T-cell (primary cell): ENCODE measurements at places on chromosomes 6 and 20.
A peak's percentile ranks its signal among the peaks of the same experiment; 100 is the strongest.

DNA sequence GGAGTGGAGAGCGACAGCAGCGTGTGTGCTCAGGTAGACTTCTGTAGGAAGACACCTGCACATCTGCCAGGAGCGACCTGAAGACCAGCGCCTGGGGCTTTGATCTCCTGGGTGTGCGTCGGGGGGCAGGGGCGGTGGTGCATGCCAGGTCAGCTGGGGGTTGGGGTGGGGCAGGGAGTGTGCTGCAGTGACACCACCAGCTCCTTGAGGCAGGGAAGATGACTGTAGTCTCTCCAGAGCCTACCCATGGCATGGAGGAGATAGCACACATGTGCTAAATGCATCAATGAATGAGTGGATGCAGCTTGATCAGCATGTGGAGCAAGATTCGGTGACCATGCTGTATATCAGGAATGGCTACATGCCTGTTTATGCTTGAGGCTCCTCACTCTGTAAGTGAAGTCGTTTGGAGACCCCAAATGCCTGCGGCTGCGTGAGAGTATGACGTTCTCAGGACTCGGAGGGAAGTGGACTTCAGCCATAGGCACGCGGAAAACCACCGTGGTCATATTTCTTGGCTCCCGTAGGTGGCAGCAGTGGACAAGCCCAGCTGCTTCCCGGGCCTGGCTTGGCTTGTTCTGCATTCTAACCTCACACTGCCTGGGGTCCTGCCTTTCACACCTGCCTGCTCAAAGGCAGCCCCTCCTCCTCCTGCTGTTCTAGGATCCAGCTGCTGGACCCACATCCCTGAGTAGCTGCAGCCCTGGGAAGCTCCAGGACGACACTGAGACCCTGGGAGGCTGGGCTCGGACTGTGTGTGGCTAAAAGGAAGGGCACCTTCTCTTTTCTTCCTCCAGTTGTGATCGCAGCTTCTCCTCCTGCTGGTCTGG is 39.4 kb upstream of the KCNK16 start:
- DNase-seq, result peak; percentile 21
- no peaks in the 10 kb centered on the region for H3K36me3 ChIP-seq
- no peak overlapping the region for H3K27ac ChIP-seq
- no peak overlapping the region for H3K4me3 ChIP-seq
- H3K4me1 ChIP-seq, result peaks cover 5% of the 10 kb centered on the region

DNA sequence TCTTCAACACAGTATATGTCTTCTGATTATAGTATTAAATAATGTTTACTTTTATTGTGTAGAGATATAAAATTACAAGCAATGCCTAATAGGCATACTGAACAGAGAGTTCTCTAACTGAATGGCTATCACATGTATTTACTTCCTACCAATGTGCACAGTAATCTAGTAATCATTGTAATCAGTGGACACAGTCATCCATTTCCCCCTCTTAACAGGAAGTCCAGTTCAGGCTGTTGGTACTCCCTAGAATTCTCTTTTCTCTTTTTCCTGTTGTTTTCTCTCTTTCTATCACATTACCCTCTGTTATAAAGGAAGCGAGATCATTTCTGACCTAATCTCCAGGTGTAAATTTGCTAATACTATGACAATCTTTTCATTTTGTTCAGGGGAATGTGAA is 172.5 kb downstream of the HTR1B start:
- H3K27ac ChIP-seq, result no peak overlapping the region
- H3K27me3 ChIP-seq, result no peaks in the 10 kb centered on the region
- no peaks in the 10 kb centered on the region for H3K36me3 ChIP-seq
- H3K4me1 ChIP-seq, result no peaks in the 10 kb centered on the region
- no peak overlapping the region for H3K4me3 ChIP-seq
- no peak for DNase-seq

GRCh38 chr20:62197801-62198200 is 15.0 kb downstream of the MTG2 start:
- no peaks in the 10 kb centered on the region for H3K4me1 ChIP-seq
- H3K36me3 ChIP-seq, result peaks cover 57% of the 10 kb centered on the region
- DNase-seq, result no peak
- no peak overlapping the region for H3K27ac ChIP-seq
- no peaks in the 10 kb centered on the region for H3K27me3 ChIP-seq

GRCh38 chr6:165077876-165078275 is 231.5 kb downstream of the C6orf118 start:
- DNase-seq, result no peak
- no peaks in the 10 kb centered on the region for H3K27me3 ChIP-seq
- H3K4me1 ChIP-seq, result no peaks in the 10 kb centered on the region
- H3K4me3 ChIP-seq, result no peak overlapping the region

DNA sequence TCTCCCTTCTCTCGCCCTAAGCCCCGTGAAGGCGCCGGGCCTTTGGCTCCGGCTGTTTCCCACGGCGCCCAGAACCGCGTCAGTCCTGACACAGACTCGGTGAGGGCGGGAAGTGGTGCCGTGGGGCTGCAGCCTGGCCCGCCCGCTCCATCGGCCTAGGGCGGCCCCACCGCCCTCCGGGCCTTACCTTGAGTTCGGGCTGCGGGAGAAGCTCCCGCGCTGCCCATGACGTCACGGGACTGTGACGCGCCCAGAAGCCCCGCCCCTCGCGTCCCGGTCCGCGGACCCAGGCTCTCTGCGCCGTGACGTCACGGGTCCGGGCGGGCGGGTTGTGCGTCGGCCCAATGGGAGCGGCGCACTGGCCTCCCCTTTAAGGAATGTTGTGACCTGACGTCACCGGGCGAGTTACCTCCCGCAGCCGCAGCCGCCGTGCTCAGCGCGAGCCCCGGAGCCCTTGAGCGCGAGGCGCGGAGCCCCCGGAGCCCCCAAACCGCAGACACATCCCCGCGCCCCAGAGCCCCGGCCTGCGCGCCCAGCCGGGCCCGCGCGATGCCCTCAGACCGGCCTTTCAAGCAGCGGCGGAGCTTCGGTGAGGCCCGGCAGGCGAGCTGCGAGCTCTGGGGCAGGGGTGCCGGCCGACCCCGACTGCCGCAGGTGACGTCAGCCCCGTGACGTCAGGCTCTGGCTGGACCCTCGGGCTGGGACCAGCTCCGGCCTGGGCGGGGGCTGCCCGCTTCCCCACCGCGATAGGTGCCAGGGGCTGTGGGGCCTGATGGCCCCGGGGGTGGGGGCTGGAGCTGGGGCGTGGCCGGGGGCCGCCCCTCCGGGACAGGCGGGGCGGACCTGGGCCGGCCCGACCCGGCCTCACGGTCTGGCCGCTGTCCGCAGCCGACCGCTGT is at the start of gene MAP1LC3A:
MAP1LC3A (plus strand) TSS at position 399 of the 899 bp plus-strand sequence; CDS start at position 550, 151 bp downstream.
- no peaks in the 10 kb centered on the region for H3K36me3 ChIP-seq
- no peaks in the 10 kb centered on the region for H3K27me3 ChIP-seq
- peak within 1 kb of the TSS; percentile 98 for H3K27ac ChIP-seq

DNA sequence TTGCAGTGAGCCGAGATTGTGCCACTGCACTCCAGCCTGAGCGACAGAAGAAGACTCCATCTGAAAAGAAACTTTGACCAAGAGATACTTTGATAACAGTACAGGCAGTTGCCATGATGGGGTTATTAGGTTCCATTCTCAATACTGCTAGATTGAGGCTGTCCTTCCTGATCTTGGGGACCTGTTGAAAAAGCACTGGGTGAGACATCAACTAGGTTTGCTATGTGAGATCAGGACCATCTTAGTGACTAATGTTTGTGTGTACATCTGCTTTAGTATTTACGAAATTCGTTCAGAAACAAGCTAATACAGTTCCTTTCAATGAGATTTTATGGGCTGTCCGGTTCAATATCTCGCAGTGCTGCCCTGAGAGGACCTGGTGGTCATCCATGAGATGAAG is 2.6 kb downstream of the DSE start:
- DNase-seq, result no peak
- H3K4me1 ChIP-seq, result peaks cover 16% of the 10 kb centered on the region
- peaks cover 11% of the 10 kb centered on the region for H3K27me3 ChIP-seq
- no peak overlapping the region for H3K27ac ChIP-seq
- H3K4me3 ChIP-seq, result no peak overlapping the region

DNA sequence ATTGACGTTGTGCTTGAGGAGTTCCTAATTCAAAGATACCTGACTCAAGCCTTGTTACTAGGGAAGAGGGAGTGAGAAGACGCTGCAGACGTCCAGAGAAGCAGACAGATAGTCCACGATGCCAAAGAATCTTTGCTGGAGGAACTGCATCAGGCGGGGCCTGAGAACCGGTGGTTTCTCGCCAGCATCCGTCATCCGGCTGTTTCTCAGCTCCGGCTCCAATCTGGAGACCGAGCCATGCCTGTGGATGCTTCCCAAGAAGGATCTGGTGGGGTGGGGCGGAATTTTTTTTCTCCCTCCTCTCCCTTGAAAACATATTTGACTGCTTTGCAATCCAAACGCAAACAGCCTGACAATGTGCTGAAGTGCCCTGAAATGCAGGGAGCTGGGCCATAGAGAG is 125.8 kb upstream of the SRSF6 start:
- no peak overlapping the region for H3K27ac ChIP-seq
- no peak for DNase-seq
- H3K27me3 ChIP-seq, result peaks cover 3% of the 10 kb centered on the region
